Tongue (tissue), 3 donors: ENCODE measurements at places on chromosomes 16 and 17. TPM values are rescaled to one million over a fixed set of nuclear protein-coding genes. Genes with fewer than 3 reads are reported as not detected.

Gene PERCC1
- not detected for total RNA-seq

Gene TCAP
- 608 TPM for total RNA-seq

Gene KIF2B
- not detected for total RNA-seq

Gene NPIPB4
- total RNA-seq: 53.0 TPM

Gene LGALS9B
- 4.7 TPM for total RNA-seq

Gene EPN3
- total RNA-seq: 7.5 TPM

Gene CCDC40
- 4.5 TPM for total RNA-seq

Gene GRN
- total RNA-seq: 137 TPM

Gene KCTD5
- 28.4 TPM for total RNA-seq

DNA sequence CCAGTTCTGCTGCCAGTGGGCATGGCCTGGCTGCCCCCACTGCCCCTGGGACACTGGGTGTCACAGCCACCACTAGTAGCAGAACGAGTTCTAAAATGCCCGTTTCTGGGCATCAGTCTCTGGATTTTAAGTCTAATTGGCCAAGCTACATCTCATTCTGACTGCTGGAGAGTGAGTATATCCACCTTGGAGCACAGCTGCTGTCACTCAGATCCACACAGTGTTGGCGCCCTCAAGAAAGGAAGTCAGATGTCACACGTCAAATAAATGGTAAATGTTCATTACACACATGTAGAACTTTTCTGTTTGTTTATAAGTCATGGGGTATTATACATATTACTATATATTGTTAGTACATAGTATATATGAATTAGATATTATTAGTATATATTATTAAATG, 19.4 kb downstream of the GNGT2 start:
- DNase-seq: no peak

DNA sequence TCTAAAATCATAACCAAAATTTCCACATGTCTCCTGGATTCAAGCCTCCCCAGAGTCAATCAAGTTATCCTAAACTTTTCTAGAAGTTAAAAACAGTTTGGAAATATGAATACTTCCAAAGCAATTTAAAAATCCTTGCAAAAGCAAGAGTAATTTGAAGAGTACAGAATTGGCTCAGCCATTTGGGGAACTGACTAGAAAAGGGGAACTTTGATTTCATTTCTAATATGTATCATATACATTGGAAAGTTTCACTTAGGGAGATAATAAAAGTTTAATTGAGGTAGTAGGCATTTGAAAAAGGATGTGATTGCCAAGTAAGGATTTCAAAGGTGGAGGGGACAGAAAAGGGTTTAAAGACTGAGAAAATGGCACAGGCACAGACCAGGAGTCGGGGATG, 9.0 kb upstream of the SLFN12L start:
- no peak for DNase-seq

DNA sequence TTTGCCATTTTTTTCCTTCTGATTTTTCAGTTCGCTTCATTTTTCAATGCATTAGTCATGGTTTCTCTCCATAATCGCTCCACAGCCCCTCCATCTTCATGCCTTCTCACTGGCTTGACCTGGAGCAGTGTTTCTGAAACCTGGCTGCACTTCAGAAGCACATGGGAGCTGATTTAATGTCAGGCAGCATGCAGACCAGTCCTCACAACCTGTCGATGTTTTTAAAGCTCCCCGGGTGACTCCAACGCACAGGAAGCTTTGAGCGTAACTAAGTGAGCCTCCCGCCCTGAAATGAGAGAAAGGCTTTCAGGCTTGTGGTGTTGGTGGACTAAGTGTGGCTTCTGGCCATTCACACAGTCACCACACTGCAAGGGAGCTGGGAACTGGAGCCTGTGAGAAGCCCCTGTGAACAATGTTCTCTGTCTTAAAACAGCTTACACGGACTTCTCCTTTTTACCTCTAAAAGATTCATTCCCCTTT, 16.8 kb upstream of the DRG2 start:
- DNase-seq: peak; percentile 57

GRCh38 chr17:41537990-41538389, 9.9 kb upstream of the KRT19 start:
- no peak for DNase-seq

DNA sequence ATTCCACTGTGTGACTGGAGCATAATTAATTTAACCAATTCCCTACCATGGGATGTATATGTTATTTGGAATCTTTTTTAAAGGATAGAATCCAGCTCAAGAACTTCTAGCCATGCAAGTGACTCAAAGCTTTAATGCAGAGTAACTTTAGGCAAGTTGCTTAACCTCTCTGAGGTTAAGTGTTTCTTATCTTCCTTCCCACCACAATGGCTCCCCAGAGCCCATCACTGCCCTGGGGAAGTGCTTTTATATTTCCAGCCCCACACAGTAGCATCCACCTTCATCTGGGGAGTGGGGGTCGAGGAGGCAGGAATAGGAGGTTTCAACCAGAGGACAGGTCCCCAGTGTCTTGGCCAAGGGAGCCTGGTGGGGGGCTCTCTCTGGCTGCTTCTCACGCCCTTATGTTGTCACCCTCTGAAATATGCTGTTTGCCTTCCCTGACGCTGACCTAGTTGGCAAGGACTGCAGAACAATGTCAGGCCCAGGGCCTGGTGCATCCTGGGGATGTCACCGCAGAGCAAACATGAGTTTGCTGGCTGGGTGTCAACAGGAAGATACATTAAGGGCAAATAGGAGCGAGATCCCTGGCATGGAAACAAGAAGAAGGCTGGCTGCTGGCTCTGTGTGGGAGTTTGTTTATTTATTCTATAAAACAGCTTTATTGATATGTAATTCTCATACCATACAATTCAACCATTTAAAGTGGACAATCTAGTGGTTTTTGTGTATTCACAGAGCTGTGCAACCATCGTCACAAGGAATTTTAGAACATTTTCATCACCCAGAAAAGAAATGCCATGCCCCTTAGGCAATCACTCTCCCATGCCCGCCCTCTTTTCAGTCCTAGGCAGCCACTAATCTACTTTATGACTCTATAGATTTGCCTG, 46.6 kb upstream of the WSB1 start:
- DNase-seq: peak; percentile 18

DNA sequence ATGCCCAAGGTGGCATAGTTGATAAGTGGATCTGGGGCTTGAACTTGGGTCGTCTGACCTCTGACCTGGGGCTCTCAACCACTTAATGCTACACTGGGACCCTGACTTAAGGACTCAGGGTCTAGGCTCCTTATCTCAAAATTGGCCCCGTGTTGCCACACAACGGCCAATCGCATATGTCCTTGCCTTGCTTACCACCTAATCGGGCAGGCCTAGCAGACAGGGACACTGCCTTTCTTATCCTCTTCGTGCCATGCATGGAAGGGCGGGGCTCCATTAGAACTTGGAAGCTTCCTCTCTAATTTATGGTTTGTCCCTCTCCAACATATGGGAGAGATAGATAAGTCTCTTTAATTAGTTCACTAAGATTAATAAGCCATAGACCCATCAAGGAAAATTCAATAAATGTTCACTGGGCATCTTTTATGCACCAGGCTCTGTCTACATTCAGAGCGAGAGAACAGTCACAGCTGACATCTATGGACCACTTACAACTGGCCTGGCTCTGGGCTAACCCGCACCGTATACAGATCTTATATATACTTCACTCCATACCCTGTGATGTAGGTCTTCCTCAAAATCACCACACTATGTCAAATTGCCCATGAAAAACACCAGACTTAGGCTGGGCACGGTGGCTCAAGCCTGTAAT, 35.1 kb downstream of the CDH1 start:
- DNase-seq: no peak

DNA sequence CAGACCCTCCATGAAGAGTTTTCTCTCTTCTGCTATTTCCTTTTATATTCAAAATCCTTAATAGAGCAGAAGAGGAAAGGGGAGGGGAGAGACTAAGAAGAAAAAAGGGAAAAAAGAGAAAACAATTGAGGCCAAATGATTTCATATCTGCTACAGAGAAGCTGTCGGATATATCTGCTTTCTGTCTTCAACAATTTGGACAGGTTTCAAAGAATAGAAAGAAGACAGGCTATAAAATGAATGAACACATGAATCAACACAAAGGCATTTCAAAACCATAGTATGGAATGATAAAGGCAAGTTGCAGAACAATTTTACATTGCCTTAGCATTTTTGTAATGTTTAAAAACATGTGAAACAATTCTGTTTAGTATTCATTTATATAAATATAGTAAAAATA, 4.7 kb upstream of the CMTR2 start:
- peak; percentile 45 for DNase-seq

GRCh38 chr17:18161207-18162145, 22.2 kb upstream of the ALKBH5 start:
- DNase-seq: no peak

- peak; percentile 24 for DNase-seq
Observed at GRCh38 chr16:9297437-9298113, 206.1 kb downstream of the HAPSTR1 start.

DNA sequence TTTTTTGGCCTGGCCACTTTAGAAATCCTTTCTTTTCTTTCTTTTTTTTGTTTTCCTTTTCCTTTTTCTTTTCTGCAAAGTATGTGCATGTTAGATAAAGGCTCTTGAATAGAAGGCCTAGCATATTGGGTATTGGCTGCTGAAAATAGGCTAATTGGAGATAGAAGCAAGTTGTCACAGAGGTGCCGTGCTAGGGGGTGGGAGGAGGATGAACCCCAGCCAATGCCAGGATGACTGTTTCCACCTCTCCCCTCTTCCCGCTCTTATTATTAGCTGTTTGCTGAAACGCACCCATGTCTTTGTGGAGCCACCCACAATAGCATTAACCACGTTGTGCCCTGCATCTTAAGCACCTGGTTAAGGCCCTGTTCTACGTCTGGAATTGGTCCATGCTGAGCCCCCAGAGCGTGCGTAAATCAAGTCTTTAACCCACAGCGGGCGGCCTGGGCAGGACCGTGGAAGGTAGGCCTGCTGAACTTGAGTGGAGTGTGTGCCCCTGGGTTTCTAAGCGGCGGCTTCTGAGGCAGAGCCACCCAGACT, 123.6 kb downstream of the MSI2 start:
- no peak for DNase-seq

DNA sequence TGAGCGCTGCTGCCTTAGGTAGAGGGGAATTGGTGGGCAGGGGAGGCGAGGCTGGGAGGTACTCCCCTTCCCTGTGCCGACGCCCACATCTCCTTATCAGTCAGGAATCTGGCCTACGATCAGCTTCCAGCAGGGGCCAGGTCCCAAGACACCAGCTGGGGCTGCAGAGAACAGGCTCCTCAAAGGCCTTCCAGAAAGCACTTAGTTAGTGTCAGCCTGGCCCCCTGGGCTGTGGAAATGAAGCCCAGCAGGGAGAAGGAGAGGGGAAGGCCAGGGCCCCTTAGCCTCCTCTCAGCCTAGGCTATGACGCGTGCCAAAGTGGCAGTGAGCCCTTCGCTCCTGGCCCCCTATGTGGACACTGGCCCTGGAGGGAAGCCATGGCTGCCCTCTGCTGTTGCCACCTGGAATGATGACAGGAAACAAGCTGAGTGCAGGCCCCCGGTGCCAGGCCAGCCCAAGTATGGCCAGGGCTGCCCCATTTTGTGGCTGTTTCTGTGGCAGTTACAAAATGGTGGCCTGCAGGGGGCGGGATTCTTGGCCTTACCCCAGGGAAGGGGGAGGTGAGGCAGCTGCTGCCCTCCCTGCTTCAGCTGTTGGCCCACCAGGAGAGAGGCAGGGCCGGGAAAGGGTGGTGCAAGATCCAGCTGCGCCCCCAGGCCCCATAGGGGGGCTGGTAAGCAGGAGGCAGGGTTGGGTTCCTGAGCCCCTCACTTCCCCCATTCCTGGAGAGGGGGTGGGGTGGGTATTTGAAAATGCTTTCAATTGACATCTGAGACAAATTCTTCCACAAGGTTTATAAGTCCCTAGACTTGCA, 11.3 kb downstream of the TBX4 start:
- DNase-seq: peak; percentile 61

DNA sequence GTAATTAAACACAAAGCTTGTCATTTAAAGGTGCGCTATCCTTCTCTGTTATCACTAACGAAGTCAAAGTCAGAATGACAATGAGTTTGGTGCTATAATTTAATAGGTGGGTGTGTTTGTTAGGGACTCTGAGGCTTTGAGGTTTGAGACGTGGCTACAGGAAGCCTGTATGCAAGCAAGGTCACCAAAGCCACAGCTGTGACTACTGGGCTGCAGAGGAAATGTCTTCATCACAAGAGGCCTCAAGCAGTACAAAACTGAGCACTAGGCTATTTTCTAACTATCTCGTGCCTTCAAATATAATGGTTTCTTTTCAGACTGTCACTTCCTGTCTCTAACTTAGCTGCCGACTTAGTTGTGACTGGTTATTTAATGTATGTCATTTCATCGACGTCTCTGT, 141.2 kb downstream of the AATF start:
- no peak for DNase-seq

DNA sequence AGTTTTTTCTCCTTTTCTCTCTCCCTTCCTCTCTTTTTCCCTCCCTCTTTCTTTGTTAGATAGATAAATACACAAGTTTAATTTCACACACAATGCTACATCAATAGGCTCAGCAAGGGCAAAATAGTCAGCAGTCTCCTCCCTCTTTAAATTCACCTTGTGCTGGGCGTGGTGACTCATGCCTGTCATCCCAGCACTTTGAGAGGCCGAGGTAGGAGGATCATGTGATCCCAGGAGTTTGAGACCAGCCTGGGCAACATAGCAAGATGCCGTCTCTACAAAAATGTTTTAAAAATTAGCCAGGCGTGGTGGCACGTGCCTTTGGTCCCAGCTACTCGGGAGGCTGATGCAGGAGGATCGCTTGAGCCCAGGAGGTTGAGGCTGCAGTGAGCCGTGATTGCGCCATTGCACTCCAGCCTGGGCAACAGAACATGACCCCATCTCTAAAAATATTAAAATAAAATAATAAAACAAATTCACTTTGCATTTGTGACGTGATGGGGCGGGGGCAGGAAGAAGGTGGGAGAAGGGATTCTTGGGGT, 27.4 kb downstream of the IL21R start:
- no peak for DNase-seq

GRCh38 chr16:89031715-89032659, 55.0 kb upstream of the CBFA2T3 start:
- no peak for DNase-seq

DNA sequence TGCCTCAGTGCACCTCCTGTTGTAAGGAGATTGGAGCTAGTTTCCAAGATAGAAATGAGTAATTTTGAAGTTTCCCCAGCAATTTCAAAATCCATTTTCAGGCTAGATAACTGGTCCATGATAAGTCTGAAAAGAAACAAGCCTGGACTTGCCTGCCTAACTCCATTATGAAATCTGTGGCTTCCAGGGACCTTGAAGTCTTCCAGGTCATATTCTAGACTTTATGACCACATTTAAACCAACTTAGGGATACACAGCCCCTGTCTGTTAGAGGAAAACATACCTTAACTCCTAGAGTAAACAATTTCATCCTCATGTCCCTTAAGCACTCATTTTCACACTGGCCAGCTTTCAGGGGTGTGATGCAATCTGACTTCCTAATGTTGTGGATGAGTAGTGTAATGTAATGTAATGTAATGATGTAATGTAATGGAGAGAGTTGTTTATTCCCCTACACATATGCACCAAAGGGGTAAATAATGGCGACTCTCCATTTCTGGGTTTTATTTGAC, 96.7 kb upstream of the FAM20A start:
- peak; percentile 70 for DNase-seq

DNA sequence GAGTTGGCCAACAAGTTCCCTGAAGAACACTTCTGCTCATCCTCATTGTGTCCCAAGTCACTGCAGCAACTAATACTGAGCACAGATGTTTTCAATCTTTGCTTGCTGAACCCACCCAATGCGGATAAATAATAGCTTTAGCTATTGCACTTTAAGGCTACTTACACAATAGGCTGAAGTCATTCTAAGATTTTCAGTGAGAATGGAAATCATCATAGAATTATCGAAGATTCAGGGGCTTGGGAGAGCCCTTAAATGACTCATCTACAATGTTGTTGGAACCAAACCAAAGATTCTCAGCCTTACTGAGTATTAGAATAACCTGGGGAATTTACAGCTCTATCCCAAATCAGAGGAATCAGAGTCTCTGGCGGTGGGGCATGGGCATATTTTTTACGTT, 51.2 kb downstream of the SYCE1L start:
- no peak for DNase-seq
